CD4-positive, alpha-beta T cell treated with Interleukin-2 at 100 ng/mL for 4 hours (primary cell): ENCODE measurements at places on chromosomes 6 and 20.
A peak's percentile ranks its signal among the peaks of the same experiment; 100 is the strongest.

DNA sequence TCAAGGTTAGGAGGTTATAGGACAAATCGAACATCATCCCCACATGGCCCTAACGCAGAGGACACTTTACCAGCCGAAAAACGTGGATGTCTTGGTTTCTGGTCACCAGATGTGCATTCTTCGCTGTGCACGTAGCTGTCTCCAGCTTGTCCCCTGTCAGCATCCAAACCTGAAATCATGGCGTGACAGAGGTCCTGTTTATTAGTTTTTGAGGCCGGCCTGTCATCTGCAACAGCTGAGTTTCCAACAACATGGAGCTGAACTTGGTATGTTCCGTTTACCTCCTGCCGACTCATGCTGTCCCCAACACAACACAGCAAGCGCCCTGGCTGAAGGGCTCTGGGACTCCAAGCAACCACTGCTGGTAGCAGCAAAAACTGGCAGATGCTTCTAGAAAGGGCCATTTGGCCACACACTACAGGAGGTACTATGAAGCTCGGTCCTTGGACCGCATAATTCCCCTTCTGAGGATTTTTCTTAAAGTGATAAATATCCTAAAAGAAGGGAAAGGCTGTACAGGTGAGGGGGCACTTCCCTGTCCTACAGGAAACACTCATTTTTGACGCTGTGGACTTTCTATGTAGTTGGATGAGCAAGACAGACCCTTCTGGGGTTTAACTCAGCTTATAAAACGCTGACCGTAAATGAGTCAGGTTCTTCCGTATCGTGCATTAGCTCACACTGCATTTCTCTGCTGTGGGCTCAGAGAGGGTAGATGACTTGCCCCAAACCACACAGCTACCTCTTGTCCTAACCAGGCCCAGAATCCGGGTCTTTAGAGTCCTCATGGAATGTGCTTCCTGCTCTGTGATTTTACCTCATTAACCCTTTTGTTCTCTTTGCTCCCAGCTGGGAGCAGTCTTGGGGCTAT is 79.7 kb upstream of the NFATC2 start:
- no peak for DNase-seq

GRCh38 chr6:16711546-16712254 is 49.6 kb downstream of the ATXN1 start:
- peak; percentile 83 for DNase-seq

GRCh38 chr6:42368181-42368580 is 83.5 kb downstream of the TRERF1 start:
- peak; percentile 83 for DNase-seq

- no peak for DNase-seq
Observed at GRCh38 chr6:34982424-34982852, 93.4 kb downstream of the ANKS1A start.

GRCh38 chr6:133956416-133957049 is 3.5 kb downstream of the TBPL1 start:
- DNase-seq: no peak

GRCh38 chr6:87667032-87667431 is 35.0 kb downstream of the AKIRIN2 start:
- DNase-seq: no peak

GRCh38 chr6:22906091-22906549 is 336.8 kb downstream of the HDGFL1 start:
- no peak for DNase-seq

DNA sequence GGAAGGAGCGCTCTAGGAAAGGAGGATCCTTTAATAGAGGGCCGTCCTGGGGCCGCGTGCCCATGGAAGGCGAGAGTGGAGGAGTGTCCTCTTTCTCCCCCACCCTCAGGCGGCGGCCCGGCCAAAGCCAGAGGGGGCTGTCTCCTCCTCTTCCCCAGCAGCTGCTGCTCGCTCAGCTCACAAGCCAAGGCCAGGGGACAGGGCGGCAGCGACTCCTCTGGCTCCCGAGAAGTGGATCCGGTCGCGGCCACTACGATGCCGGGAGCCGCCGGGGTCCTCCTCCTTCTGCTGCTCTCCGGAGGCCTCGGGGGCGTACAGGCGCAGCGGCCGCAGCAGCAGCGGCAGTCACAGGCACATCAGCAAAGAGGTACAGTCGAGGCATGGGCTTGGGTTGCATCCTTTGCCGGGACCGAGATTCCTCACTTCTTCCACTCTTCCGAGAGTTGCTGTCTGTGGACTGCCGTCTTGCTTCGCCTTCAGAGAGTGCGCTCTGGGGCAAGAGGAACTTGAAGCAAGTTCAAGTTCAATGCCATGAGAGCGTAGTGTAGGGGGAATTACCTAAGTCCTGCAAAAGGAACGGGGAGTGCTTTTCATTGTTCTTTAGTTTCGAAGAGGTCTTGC is at the start of gene LAMA2:
Gene LAMA2 (plus strand): TSS at position 148 of the 621 bp plus-strand sequence. CDS start 108 bp downstream, at position 256.
- DNase-seq: no peak

GRCh38 chr6:84763886-84764331 is 489 bp downstream of the TBX18 start:
- DNase-seq: no peak

DNA sequence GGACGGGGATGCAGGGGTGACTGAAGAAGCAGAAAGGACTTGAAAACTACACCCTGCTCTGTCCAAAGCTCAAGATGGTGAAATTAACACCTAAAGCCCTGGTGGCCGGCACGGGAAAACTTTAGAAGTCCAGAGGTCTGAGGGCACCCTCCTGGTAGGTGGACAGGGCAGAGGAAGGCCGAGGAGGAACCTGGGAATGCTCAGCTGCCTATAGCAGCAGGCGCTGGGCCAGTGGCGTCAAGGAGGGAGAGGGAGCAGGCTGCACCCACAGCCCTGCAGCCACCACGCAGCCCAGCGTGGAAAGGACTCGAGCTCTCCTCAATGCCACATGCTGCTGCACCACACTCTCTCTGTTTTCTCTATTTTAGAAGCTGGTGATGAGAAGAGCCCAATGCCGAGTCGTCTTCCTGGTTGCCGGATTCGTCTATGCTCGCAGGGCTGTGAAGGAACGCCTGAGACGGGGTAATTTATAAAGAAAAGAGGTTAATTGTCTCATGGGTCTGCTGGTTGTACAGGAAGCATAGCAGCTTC is 248.3 kb upstream of the AFDN start:
- no peak for DNase-seq

DNA sequence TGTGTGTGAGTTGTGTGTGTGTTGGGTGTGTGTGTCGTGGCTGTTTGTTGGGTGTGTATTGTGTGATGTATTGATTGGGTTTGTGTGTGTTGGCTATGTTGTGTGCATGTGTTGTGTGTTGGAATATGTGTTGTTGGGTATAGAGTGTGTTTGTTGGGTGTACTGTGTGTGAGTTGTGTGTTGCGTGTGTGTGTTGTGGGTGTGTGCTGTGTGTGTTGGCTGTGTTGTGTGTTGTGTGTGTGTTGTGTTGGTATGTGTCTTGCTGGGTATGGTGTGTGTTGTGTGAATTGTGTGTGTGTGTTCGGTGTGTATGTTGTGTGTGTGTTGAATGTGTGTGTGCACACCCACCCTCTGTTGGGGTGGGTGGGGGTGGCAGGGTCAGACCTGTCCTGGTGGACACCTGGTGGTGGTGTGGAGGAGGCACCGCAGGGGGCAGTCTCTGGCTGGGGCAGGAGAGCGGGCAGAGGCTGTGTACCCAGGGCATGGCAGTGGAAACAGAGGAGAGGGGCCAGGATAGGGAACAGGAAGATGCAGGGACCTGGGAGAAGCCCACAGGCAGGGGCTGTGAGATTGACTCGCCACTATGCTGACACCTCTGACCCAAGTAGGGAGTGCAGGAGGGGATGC is 25.5 kb upstream of the PXDC1 start:
- no peak for DNase-seq

GRCh38 chr6:136787726-136788068 is 4.6 kb downstream of the MAP3K5 start:
- DNase-seq: no peak

- DNase-seq: no peak
Observed at GRCh38 chr6:44603044-44603686, 215.7 kb downstream of the CDC5L start.

GRCh38 chr6:84123186-84123585 is 89.6 kb downstream of the MRAP2 start:
- DNase-seq: no peak

- DNase-seq: no peak
Observed at GRCh38 chr6:45415315-45415714, 37.6 kb upstream of the SUPT3H start.

GRCh38 chr6:113591896-113592827 is 265.0 kb upstream of the MARCKS start:
- DNase-seq: no peak

GRCh38 chr20:63183422-63184146 is 32.3 kb downstream of the YTHDF1 start:
- peak; percentile 44 for DNase-seq

- no peak for DNase-seq
Observed at GRCh38 chr20:32562495-32562911, 22.6 kb downstream of the NOL4L start.

GRCh38 chr20:34522969-34523871 is 7.0 kb downstream of the DYNLRB1 start:
- DNase-seq: peak; percentile 50

- no peak for DNase-seq
Observed at GRCh38 chr20:41615110-41615509, 3.1 kb downstream of the CHD6 start.

DNA sequence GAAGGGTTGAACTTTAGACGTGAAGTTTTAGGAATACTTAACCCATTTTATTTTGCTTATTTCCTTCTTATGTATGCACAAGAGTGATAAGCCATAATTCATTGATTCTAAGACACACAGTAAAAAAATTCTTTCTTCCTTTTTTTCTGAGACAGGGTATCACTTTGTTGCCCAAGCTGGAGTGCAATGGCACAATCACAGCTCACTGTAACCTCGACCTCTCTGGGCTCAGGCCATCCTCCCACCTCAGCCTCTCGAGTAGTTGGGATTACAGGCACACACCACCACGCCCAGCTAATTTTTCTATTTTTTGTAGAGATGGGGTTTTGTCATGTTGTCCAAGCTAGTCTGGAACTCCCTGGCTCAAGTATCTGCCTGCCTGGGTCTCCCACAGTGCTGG is 116.6 kb upstream of the RNF24 start:
- DNase-seq: no peak

DNA sequence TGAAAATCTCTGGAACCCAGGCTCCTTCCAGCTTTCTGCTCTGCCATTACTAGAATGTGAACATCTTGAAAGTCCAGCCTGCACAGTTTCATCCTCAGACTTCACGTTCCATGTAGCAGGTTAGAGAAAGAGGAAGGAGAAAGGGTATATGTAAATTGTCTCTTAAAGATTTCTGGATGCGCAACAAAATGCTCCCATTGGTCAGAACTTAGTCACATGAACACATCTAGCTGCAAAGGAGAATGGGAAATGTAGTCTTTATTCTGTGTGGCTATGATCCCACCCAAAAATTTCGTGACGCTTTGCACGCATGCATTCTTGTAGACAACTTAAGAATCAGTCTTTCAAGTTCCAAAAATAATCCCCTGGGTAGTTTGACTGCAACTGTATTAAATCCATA is 46.4 kb upstream of the CHD6 start:
- DNase-seq: no peak

- DNase-seq: no peak
Observed at GRCh38 chr6:154474648-154475428, 35.6 kb downstream of the CNKSR3 start.

GRCh38 chr6:132893772-132894490 is 79.6 kb downstream of the RPS12 start:
- no peak for DNase-seq

DNA sequence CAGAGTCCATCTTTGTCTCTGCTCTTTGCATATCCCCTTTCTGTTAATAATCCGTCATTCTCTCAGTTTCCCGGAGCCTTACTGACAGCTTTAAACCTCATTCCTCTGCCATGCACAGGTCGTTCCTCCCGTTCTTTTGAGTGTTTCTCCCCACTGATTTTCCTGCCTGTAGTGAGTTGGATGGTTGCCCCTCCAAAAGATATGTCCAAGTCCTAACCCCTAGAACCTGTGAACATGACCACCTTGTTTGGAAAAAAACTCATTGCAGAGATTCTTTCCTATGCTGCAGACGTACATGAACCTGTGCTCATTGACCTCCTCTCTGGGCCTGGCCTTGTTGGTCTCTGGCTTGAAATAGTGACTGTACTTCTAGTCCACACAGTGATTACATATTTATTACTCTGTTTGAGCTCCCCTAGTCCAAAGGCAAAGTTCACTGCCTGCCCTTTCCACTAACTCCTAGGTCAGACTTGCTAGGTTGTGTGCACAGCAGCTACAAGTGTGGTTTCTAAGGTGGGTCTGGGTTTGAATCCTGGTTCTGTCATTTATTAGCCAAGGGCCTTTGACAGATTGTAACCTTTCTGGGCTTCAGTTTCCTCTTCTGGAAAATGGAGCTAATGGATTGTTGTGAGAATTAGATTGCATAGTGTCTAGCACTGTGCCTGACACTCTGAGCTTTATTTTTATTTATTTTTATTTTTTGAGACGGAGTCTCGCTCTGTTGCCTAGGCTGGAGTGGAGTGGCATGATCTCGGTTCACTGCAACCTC is 29.3 kb downstream of the PPARD start:
- DNase-seq: no peak

GRCh38 chr6:145531032-145531431 is 204.3 kb downstream of the EPM2A start:
- no peak for DNase-seq

- DNase-seq: no peak
Observed at GRCh38 chr6:163888030-163888819, 473.7 kb downstream of the QKI start.

GRCh38 chr6:54959820-54960219 is 113.2 kb downstream of the FAM83B start:
- DNase-seq: no peak

DNA sequence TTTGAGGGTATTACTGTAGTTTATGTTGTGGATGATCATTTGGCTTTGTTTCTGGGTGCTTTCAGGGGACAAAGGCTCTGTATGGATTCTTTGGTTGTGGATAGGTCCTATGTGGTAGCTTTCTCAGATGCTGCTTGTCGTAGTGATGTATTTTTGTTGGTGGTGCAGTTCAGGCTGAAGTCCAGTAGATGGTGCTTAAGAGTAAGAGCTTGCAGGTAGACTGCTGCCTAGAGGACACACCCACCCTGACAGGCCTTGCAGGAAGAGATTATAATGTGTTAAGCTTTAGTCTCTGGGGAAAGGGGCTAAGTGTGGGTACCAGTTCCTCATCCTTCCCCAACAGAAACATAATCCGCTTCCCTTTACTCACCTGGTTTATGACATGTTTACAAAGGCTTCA is 62.6 kb upstream of the ADGRB3 start:
- no peak for DNase-seq

GRCh38 chr6:51817832-51818231 is 269.6 kb downstream of the PKHD1 start:
- no peak for DNase-seq

DNA sequence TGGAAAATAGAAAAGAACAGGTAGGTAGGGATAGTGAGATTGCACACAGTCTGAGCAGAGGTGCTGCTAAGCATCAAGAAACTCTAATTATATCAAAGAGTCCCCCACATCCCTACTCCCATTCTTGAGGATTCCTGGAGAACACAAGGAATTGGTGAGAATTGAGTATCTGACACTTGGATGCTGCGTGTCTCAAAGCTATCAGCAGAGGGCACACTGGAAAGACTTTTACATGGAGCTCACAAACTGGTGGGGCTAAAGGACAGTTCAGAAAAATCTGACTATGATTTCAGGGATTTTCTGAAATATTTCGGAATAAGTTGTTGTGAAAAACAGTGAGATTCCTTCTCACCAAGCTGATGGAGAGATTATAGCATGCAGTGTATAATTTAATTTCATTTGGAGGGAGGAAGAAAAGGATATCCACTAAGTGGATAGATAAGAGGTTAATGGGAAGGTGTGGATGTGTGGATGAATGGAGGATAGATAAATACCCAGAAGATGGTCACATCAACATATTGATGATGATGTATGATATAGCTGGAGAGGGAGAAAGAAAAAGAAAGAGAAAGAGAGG is 215.4 kb upstream of the DEFB112 start:
- DNase-seq: no peak
